Uterus (tissue), 4 donors: ENCODE measurements at places on chromosomes 1 and 21.
A peak's percentile ranks its signal among the peaks of the same experiment; 100 is the strongest.

DNA sequence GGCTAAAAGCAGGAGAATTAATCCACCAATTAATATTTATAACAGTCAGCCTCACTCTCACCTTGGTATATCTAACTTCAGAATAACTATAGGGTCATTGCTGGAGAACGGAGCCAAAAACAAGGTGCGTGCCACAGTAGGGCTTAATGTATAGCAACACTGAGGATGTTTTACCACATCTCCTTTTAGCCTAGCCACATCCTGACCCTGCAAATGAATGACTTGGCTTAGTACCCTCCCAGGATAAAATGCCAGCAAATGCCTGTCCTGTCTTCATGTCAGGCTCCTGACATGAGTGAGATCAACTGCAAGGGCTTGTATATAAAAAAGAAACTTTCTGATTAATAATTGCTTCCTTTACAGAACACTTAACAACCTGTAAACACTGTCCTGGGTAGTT lies 2.7 kb upstream of the CDC42BPA start:
- DNase-seq = no peak

- DNase-seq = no peak
These were observed 5.0 kb downstream of the GCLM start for GRCh38 chr1:93904228-93904627.

GRCh38 chr1:203117611-203118575 lies 9.6 kb upstream of the ADORA1 start:
- peak; percentile 63 for DNase-seq

DNA sequence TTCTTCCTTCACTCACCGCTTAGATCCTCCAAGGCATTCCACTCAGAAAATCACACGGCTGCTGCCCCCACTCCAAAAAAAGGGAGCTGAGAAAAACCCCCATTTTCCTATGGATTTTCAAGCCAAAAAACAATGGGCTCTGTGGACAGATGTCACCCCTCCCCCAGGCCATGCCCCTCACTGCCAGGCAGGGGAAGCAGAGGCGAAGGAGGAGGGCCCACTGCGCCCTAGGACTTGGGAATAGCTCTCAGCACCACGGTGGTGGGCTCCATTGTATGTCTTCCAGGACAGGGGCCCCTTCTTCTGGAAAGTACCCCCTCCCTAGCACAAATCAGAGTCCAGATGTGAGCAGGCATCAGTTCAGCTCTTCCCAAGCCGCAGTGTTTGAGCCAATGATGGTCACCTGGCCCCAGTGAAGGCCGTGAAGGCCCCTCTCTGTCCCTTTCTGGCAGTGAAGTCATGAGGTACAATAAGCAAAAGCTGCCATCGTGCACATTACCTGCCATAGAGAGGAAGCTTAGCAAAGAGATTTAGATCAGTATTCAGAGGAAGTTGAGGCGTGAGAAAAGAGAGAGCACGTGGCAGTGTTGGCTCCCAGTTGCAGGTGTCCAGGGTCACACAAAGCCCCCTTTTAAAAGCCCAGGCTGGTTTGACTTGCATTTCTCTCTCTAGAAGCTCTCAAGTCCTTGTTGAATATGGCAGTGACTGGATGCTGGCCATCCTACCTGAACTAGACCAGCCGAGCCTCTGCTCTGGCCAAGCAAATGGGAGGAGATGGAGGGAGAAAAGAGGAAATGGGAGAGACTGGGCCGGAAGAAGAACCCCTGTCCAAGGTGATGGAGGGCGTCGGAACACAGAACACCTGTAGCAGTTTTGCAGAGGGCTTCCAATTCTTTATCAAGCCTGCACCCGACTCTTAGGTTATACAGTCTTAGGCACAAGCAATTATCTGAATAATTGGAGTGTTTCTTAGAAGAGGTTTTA lies 149.0 kb downstream of the TOMM20 start:
- no peak for DNase-seq

- DNase-seq = no peak
These were observed 41.9 kb downstream of the MAB21L3 start for GRCh38 chr1:116152950-116153691.

- peak; percentile 73 for DNase-seq
These were observed 20.2 kb downstream of the PEX14 start for GRCh38 chr1:10494754-10495474.

DNA sequence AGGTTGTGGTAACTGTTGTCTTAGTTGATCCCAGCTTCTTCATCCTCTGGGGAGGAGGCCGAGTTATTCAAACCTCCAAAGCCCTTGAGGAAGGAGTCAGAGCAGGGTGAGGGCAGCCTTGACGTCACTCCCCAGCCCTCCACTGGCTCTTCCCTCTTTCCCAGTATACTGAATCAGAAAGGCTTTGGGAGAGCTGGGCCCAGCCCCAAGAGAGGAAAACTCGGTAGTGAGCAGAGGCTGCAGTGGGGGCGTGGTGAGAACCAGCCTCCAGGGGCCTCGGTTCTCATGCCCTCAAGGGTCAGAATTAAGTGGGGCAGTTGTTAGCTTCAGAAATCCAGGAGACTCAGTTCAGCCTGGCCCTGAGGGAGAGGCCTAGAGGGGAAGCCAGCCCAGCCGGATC lies 1.8 kb upstream of the GJA4 start:
- DNase-seq = peak; percentile 33

DNA sequence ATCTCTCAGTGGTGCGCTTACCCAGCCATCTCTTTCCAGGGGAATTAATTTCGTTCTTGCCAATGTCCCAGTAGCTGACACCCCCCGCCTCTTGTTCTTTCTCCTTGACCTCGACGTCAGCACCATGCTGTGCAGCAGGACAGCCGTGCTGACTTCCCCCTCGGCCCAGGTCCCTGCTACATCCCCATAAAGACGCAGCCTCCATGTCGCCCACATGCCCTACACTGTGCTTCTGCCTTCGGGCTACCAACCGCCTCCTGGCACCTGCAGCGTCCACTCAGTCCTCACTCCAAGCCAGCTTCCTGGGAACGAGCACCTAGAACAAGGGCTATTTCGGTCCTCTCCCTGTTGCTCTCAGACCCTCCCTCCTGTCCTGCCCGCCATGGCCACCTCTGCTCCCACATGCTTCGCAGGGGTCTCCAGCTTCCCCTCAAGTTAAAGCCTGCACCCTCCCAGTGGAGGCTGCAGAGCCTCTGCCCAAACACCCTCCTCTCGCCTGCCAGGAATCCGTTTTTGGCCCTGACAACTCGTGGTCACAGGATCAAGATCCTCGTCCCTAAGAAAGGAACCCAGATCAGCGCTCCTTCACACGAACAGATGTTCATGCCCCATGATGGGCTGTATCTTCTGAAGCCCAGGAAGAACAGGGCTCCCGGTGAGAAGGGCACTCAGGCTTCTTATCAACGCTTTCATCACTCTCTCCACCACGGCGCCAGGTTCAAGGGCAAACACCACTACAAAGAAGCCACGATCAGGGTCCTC lies 109.7 kb downstream of the NPHP4 start:
- DNase-seq = no peak

DNA sequence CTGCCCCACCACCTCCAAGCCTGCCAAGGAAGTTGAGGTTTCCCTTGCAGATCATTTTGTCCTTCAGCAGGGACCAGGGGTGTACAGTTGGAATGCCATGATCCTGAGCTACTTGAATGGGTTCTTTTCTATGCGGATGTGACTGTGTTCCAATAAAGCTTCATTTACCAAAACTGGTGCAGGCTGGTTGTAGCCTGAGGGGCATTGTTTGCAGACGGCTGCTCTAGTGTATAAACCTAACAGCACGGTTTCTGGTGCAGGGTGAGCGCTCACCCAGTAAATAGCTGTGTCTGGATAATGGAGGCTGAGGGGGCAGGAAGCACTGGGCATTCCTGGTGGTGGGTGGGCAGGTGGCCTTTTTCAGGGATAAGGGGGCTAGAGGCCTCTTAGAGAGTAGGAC lies 72.7 kb upstream of the ACTL8 start:
- no peak for DNase-seq

- no peak for DNase-seq
These were observed 25.7 kb downstream of the COA6 start for GRCh38 chr1:234398849-234399381.

DNA sequence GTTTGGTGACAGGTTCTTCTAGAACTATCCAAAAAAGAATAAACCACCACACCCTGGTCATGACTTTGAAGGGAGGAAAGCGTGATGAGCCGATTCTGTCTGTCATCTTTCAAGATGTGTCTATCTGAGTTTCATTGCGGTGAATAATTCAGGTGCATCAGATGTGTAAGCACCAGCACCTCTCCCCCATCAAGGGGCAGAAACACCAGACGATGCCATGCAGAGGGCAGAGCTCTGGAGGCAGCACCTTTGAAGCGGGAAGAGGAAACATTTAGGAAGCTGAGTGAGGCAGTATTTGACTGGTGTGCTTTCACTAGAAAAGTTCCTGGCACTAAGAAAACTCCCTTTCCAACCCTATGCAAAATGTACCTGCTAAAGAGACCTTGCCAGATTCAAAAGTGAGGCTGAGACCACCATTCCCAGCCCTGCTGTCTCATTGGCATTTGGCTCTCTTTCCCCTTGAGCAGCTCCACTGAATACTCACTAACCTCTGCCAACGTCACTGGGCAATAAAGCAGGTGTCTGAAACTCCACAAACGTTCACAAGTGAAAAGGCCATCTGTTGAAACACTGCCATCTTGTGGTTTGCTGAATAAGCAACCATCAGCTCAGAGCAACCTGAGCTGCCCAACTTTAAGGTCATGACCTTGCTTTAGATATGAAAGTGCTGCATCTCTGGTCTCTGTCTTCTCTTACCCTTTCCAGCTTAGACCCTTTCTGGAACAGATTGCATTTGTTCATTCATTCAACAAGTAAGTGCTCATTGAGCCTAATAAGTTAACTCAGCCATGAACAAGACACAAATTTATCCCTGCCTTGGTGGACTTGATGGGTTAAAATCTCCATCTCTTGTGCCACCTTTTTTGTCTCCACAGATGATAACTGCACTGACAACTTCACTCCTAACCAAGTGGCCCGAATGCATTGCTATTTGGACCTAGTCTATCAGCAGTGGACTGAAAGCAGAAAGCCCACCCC lies 228.6 kb downstream of the PAPPA2 start:
- no peak for DNase-seq

DNA sequence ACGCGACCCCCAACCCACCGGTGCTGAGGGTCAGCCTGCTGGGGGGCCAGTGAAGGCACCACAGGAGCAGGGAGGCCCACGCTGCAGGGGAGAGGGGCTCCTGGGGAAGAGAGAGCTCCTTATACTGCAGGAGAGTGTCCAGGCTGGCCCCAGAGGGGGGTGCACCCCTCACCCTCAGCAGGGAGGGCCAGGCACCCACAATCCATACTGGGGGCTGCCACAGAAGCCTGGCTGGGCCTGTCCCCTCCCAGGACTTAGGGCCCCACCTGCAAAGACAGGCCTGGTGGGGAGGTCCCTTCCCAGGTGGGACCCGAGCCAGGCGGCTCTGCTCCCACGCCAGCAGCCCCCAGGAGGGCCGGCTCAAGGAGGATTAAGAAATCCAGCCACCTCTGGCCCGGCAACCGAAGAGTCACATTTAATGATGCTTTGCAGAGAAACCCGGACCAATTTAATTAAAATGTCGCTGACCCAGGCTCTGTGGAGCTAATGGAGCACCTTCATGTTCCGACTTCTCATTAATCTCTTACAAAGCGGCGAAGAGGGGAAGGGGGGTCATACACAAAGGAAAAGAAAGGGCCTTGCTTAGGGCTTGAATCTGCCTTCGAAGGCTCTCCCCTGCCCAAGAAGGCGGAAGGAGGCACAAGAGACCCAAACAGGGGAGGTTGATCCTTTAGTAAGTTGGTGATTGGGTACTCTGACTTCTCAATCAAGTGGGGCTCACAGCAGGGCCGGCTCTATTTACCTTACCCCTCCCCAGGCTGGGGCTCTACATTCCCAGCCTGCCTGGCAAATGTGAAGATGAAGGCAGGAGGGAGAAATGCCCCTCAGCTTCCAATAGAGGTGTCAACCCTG lies 25.0 kb downstream of the WNT9A start:
- no peak for DNase-seq

DNA sequence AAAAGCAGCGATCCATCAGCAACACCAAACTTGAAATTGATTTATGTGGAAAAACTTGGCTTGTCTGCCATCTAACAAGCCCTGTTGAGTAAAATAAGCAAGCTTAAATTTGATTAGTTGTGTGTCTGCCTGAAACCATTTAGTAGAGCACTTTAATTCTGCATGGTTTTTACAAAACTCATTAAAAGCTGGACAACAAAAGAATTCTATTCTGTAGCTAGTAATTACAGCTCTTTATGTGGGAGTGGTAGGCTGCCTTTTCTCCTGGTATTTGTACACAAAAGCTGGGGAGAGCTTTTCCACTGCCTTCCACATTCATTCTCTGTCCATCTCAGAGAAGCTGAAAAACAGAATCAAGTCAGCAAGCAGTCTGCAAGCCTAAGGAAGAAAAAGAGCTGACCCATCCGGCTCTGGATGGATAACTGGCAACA lies 1.7 kb downstream of the ETS2 start:
- DNase-seq = no peak

GRCh38 chr1:89672489-89673183 lies 39.7 kb downstream of the LRRC8C start:
- DNase-seq = no peak
